ENCODE measurements at places on chromosomes 4 and X.

DNA sequence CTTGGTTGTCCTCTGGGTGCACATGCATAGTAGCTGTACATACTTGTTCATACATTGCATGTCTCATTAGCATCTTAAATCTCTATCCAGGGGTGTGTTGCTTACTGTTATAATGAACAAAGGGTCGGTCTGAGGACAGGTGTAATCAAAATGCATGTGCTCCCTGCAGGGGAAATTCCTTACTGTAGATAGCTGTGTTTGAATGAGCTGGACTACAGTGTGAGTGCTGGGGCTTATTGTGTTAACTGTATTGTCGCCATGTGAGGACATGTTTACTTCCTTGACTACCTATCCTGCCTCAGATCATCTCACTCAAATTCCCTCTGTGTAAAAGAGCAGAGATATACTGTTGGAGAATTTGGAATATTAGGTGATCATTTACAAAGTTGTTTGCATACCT, 98.7 kb downstream of the KLHL34 start:
- DNase-seq: no peak

DNA sequence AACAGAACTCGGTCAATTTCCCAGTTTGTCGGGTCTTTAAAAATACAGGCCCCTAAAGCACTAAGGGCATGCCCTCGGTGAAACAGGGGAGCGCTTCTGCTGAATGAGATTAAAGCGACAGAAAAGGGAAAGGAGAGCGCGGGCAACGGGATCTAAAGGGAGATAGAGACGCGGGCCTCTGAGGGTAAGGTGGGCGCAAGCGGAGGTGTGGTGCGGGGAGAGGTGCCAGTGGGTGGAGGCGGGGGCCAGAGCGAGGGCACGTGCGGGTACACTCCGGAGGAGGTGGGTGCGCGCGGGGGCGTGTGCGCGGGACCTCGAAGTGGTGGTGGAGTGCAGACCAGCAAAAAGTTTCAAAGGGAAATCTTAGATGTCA, 787 bp upstream of the TET2 start:
- no peak for DNase-seq

GRCh38 chr4:108849611-108850168, 86.8 kb upstream of the ETNPPL start:
- no peak for DNase-seq

DNA sequence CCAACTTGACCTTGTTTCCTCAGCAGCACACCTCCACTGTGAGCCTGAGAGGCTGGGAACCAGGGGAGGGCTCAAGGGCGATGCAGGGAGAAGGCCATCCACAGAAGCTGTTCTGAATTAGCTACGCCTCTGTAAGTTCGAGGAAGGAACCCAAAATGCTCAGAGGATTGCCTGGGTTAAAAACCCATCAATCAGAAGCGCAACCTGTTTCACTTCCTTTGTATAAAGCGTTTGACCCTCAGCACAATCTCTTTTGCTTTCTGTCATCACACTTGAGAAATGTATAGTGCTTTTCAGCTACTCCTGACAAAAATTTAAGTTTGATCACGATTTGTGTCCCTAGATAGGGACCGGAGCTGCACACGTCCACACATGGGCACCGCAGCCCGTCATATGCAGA, 48.0 kb upstream of the MAP3K15 start:
- no peak for DNase-seq

DNA sequence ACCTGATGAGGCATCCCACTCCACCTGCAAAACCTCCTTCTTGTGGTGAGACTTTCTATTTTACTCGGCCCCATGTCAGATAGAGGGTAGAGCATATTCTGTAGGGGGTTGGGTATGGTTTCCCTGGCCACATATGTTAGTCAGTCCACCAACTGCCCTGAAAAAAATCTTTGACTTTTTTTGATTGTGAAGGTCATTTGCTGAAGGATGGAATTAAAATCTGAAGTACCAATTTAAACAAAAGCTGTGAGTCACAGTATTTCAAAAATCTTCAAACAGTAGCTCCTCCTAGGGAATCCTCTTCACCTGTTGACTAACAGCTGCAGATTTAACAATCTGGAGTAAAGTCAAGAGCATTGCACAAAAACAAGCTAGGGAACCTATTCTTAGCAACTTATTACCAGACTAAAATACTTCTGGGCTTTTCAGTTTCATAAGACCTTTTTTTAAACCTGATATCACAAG, 8.0 kb upstream of the CCDC110 start:
- DNase-seq: no peak

- no peak for DNase-seq
Observed at GRCh38 chrX:118772051-118772450, 44.6 kb downstream of the IL13RA1 start.

GRCh38 chrX:41153957-41154356, 68.7 kb downstream of the USP9X start:
- no peak for DNase-seq

DNA sequence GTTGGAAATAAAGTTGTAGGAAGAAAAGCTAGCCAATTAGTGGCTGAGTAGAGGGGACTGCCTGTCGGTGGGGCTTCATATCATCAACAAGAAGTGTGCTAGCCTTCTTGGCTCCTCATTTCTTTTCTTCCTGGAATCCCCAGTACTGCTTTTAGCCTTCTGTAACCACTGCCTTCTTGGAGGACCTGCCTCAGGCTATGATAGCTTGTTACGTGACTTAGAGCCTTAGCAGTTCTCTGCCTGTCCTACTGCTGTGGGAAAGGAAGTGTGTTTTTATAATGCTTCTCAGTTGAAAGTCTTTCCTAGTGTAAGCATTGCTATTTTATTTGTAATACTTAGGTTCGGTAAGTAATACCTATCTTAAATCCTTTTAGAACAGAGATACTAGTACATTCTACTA, 61.9 kb downstream of the LARP1B start:
- no peak for DNase-seq

DNA sequence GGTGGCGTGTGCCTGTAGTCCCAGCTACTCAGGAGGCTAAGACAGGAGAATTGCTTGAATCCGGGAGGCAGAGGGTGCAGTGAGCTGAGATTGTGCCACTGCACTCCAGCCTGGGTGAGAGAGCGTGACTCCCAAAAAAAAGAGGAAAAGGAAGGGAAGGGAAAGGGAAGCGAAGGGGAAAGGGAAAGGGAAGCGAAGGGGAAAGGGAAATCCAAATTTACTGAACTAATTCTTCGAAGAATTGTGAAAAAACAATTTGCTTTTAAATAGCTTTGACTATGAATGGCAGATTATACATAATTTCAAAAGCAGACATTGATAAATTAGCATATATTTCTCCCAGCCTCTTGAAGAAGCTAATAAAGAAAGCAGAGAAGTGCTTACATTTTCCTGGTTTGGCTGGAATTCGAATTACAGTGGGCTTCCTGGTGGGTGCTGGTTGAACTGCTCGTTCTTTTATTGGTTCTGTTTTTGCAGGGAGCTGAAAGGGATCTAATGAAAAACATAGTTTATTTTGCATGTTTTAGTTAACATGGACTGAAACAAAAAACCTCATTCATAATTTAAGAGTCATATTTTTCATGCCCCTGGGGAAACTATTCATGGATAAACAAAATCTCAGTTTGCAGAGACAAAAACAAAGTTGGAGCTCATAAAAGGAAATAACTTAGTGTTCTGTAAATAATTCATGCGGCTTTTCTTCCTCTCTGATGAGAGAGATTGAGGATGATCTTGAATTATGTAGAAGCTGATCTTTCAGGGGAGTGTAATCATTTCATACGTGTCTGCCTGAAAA, 66.0 kb downstream of the RPS3A start:
- DNase-seq: no peak

DNA sequence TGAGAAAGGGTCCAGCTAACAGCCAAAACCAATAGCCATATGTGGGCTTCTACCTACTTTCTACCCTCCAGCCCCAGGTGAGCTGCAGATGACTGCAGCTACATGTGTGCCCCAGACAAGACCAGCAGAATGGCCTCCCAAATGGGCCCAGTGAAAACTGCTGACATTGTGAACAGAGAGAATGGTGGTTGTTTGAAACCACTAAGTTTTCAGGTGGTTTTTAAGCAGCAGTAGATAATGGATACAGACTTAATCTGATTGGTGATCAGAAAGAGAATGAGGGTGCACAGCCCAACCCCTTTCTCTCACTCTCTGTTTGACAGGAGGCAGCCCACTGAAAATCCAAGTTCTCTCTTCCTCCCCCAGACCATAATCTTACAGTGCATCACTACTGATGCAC, 42.5 kb upstream of the BBS12 start:
- DNase-seq: no peak

GRCh38 chr4:967113-968104, 6.0 kb downstream of the DGKQ start:
- no peak for DNase-seq

GRCh38 chr4:86055898-86056297, 304.0 kb downstream of the MAPK10 start:
- DNase-seq: no peak

DNA sequence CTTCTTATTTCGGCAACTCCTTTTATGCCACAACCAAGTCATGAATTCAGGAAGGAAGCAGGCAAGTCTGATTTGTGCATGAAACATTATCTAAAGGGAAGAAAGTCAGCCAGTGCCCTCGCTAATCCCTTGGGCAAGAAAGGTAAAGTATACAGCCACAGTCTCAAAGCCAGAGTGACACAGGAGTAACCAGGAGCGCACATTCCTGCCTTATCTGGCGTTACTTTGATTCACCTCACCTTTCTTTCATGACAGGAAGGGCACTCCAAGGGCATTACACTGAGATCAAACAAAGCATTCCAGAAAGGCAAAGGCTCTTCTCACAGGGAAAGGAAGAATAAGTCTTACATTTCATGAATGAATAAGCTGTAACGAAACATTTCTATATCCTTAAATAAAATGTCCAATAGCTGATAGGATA, 38.8 kb downstream of the FAT1 start:
- no peak for DNase-seq

- peak; percentile 6 for DNase-seq
Observed at GRCh38 chr4:26081795-26082498, 167.9 kb downstream of the SMIM20 start.

DNA sequence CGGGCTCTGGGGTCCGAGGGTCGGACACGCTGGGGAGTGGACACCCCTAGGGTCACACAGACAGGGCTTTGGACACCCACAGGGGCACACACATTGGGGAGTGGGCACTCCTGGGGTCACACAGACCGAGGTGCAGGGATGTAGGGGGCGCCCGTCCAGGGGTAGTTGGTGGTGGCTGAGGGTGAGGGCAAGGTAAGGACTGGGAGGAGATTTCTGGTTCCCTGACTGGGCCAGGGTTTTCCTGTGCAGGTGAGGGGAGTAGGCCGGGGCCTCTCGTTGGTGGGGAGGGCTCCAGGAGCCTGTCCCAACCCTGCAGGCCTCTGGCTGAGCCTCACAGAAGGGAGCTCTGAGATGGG, 21.9 kb upstream of the WDR45 start:
- DNase-seq: no peak

GRCh38 chr4:159766241-159766640, 663.4 kb downstream of the RAPGEF2 start:
- no peak for DNase-seq

DNA sequence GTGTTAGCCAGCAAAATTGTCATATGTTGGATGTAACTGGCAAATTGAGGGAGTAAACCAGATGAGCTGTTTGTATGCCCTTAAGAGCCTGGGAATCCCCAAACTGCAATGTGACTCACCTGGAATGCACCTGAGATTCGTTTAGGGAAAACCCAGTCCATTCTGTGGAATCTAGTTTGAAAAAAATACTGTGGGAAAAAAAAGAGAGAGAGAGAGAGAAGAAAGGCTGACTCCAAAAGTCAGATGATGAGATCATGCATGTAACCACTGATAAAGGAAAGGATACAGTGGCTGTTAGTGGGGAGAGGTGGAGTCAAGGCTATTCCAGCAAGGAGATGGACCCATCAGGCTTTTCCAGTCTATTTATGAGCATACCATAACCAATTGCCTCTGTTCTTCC, 48.5 kb downstream of the SLC9A7 start:
- DNase-seq: no peak

DNA sequence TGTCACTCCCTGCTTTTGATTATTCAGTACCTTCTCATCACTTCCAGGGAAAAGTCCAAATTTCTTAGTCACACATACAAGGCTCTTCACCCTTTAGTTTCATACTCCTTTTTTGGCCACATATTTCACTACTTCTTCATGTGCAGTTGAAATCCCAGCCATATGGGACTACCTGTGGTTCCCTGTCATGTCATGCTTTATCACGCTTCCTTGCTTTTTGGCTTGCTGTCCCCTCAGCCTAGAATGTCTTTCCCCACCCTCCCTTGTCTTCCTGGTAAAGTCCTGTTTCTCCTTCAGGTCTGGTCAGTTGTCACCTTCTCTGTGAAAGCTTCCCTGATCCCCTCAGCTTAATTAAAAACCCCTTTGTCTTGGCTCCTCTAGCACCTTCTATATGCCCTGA, 163.8 kb downstream of the AFF2 start:
- no peak for DNase-seq

DNA sequence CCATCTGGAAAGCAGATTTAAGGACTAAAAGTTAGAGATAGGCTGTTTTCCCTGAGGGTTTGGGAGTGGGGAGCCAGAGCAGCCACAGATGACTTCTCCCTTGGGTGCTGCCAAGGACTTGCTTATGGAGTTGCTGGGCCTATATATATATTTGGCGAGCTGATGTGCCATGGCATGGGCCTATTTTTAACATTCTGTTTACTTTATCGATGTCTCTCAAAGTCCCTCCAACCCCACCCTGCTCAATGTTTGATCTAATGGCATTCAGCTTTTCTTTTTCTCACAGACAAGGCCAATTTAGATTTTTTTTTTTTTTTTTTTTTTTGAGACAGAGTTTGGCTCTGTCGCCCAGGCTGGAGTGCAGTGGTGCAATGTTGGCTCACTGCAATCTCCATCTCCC, 6.1 kb upstream of the CUL4B start:
- DNase-seq: no peak

- DNase-seq: no peak
Observed at GRCh38 chr4:148056879-148057278, 325.0 kb downstream of the ARHGAP10 start.

DNA sequence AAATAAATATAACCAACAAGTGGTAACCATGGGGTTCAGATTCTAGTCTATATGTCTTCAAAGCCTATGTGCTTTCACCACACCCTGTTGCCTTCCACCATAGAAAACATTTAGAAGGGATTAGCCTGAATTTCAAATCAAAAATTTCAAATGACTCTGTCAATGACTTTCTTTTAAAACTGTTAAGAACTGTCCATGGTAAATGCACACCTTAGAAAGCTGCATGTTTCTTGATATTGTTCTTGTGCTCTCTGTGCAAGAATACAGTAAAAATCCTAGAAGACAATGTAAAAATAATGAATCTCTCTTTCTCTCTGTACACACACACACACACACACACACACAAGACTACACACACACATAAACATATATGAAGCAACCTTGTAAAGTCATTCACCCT, 74.6 kb upstream of the EXOC1L start:
- no peak for DNase-seq
